ENCODE measurements at places on chromosomes 3 and 15.

DNA sequence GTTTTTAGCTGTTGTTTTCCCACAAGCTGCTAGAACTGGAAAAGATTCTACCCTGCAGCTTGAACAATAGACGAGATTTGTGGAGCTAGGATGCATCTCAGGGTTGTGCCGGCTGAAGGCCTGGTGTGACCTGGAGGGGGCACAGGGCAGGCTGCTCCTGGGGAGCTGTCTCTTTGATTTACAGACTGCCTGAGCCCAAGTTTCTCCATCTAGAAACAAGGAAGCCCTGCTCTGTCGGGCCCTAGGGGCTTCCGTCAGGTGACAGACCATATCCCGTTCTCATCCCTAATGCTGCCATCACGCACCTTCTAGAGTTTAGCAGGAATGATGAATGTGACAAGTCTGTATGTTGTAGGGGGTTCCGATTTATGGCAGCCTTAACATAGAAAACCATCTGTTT, 7.9 kb upstream of the CPNE9 start:
- DNase-seq: no peak

GRCh38 chr15:77839456-77839855, 206.7 kb upstream of the LINGO1 start:
- DNase-seq: no peak

DNA sequence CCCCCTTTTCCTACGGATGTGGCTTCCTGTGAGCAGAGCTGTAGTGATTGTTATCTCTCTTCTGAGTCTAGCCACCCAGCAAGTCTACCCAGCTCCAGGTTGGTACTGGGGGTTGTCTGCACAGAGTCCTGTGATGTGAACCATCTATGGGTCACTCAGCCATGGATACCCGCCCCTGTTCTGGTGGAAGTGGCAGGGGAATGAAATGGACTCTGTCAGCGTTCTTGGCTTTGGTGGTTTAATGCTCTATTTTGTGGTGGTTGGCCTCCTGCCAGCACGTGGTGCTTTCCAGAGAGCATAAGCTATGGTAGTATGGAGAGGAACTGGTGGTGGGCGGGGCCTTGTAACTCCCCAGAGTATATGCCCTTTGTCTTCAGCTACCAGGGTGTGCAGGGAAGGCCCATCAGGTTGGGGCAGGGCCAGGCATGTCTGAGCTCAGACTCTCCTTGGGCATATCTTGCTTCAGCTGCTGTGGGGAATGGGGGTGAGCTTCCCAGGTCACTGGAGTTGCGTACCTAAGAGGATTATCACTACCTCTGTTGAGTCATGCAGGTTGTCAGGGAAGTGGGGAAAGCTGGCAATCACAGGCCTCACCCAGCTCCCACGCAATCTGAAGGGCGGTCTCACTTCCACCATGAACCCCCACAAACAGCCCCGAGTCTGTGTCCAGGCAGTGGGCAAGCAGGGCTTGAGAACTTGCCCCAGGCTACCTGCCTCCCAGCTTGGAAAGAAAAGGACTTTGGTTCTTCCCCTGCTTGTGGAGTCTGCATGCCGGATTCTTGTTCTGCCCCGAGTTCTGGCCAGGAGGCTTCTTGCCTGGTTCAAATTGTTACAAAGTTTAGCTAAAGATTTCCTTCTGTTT, 9.0 kb upstream of the ADGRG7 start:
- no peak for DNase-seq

DNA sequence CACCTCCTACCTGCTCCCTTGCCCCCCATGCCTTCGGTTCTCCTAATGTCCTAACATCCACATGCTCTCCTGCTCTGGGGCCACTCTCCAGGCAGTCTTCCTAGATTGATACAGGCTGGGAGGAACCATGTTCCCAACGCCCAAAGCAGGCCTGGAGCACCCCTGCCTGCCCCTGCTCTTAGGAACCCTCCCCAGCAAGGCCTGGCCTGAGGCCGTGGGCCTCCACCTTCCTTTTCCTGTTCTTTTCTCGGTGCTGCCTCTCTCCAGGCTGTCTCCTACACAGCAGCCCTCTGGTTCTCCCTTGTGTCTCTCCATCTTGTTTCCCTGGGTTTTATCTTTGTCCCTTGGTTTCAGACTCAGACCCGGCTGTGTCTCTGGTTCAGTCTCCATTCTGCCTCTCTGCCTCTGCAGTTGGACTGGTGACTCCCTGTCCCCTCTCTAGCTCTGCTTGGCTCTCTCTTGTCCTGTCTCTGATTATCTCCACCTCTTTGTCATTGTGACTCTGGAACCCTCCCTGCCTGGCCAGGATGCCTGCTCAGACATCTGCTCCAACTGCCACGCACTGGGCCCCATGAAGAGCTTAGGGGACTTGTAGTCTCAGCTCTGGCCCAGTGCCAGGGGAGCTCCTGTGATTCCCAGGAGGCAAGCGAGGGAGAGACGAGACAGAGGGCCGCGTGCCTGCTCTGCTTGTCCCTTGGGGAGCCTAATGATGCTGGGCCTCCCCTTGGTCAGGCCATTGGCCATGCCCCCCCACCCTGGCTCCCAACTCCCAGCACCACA, 26.0 kb upstream of the RPL29 start:
- no peak for DNase-seq

DNA sequence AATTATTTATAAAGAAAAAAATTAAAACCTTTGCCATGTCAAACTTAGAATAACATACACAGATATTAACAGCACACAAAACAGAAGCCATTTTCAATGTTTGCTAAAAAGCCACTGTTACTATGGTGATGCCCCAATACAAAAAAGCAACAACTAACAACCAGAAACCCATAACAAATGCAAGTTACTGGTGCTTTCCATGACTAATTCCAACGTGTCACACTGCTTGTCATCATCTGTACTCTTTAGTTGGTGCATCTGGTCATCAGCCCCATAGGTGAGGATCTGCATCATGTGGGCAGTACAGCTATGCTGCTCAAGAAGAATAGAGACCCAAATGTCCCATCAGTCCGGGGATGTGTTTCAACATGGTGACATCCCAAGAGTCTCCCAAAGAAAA, 52.8 kb downstream of the ATP8B4 start:
- DNase-seq: no peak

GRCh38 chr3:124107104-124107890, 115.4 kb upstream of the ROPN1 start:
- no peak for DNase-seq
